Foreskin fibroblast (primary cell): ENCODE measurements at places on chromosomes 5 and 9.

DNA sequence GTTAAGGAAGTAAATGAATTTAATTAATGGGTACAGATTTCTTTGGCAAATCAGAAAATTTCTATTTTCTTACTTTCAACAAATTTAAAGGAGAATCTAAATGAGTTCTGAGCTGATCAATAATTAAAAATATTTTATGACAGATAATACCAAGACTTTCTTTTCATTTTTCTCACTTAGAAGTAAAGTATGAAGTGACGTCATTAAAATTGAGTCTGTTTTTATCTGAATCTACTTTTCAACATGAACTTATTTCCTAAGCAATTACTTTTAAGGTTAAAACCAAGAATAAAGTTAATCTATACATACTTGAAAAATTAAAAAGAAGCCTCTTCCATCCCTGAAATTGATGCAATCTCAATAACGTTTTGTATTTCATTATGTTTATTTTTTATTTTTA, 552.8 kb upstream of the ST8SIA4 start:
- no peak for DNase-seq

DNA sequence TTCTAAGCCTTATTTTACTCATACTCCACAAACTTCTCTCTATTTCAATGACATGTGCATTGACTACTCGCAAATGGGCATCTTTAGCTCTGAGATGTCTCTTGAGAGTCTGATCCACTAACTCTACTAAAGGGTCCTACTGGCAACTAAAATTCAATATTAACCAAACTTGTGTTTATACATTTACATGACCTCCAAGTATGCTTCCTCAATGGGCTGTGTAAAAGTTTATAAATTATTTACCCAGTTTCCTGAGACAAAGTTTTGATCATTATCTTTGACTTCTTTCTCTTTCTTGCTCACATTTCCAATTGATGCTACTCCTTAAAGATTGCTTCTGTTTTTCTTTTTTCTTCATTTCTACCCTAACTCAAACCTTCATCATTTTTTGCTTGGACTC, 510.1 kb upstream of the DAB2 start:
- no peak for DNase-seq

GRCh38 chr5:56052735-56053134, 58.0 kb upstream of the IL6ST start:
- peak; percentile 70 for DNase-seq

DNA sequence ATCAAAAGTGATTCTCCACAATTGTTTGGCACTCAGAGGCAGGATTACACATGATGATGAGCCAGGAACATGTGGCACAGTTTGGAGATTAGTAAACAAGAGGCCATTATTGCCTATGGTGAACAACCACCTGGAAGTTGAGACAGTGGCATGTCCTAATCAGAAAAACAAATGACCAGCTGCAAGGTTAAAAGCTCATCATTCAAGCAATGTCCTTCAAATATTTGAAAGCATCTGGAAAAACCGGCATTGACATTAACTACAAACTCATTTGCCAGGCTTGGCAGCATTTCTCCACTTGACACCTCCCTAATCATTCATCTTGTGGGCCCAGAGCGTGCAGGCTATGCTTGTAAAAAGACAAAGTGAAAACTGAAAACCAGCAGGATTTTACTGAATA, 80.6 kb upstream of the MEGF10 start:
- DNase-seq, result no peak

DNA sequence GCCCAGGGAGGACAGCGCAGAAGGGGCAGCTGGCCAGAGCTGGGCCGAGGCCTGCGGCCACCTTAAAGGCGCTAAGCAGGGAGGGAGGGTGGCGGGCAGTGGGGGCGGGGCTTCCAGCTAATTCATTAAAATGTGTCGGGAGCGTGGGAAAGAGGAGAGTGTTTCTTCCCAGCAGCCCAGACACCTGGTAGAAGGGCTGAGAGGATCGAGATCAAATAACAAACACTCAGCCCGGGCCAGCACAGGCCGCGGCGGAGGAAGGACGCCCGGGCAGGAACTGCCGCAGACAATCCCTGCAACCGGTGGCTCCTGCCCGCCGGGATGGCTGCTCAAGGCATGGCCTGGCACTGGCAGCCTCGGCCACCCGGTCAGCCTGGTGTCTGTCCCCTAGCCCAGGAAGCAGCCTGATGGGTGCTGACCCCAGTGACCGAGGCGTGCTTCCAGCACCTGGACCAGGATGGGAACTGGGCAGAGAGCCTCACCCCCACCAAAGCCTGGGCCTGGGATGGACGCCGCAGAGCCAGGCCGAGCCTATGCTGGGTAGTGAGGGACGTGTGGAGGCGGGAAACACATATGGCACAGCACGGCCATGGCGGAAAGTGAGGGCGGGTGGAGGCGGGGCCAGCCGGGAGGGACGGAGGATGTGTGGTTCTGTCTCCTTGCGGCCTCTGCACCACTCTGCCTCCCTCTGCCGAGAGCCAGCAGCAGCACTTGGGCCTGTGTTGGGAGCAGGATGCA, 3.2 kb upstream of the NRARP start:
- DNase-seq, result peak; percentile 30
